ENCODE measurements at places on chromosomes 2 and 18.

DNA sequence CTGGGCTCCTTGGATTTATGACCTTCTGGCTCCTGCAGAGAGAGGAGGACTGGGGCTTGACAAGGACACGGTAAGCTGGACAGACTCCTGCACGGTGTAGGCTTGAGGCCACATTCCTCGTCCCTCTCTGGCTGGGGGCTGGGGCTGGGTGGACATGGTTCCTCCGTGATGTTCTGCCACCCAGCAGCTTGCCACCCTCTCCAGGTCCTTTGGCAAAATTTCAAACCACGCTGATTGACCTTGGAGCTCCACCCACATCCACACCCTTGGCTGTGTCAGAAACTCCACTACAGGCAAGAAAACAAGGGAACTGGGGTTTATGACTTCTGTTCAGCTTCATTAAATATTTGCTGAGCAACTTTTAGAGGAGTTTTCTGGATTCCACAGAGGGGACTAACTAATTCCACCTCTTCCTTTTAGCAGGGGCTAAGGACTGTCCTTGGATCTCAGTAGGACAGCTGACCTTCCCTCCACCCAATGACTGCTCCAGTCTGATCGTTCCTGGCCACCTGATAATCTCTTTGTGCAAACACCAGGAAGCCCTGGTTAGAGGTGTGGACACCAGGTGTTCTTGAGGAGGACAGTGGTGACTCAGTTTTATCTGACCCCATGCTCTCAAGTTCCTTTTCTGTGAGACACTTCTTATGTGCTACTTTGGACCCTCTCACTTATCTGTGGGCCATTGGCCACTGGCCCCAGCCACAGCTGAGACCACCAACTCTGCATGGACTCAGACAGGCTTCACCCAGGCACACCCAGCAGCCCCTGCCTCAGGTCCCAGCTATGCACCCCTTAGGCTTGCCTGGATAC lies 29.3 kb downstream of the GPR55 start:
- no peak for DNase-seq

GRCh38 chr2:99278793-99279291 lies 22.2 kb downstream of the LYG1 start:
- DNase-seq, result no peak

GRCh38 chr2:67834482-67834881 lies 228.3 kb downstream of the C1D start:
- DNase-seq, result no peak

DNA sequence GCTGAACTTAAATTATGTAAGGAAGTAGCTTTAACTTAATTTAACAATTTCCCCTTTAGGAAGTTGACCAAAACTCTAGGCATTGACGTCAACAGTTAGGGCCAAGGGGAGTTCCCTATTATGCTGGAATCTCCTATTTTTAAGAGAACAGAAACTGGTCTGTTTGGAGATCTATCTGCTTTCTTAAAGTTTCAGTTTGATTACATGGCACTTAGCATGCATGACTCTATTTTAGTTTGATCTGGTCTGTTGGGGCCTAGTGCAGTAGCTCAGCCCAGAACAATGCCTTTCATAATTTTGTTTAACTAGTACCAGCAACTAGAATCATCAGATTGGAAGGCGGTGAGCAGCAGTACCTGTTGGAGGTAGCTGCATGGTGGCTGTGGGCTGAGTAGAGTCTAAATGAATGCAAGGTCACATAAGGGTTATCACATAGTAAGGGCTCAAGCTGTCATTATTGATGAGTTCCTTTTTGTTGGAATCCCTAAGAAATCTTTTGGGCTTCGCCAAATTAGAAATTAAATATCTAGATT lies 60.5 kb upstream of the ZNG1B start:
- DNase-seq, result no peak

DNA sequence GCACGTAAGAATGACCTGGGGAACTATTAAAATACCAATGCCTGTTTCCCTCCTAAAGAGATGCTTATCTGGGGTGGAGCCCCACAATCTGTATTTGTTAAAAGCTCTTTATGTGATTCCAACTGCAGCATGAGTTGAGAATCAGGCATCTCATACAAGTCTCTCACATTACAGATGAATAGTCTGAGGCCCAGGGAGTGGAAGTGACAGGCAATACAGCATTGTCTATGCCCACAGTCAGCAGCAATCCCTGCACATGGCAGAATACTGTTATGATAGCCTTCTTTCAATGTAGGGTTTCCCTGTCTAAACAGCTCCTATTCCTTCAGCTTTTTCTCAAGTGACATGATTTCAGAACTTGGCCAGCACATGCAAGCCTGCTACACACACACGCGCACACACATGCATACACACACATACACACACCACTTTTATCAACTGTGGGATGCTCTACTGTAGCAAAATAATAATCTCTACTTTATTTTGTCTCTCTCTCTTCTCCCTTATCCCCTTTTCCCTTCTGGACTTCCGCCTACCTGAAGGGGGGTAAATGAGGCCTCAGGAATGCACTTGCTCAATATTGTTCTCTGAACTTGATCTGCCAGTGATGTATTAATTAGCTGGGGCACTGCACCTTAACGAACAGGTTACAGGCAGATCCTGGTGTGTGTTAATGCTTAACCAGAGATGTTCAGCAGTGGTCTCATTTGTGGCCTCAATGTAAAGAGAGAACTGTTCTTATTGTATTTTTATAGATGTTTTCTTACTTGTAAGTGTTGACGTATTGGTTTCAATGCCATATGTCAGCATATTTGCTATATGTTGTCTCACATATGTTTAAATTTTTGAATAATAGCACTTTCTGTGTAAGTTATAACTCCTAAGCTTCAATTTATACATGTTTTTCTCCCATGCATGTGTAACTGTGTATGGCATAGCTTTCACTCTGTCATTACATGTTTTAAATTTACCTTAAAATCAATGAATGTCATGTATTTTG lies 116.0 kb downstream of the SETBP1 start:
- DNase-seq, result no peak

DNA sequence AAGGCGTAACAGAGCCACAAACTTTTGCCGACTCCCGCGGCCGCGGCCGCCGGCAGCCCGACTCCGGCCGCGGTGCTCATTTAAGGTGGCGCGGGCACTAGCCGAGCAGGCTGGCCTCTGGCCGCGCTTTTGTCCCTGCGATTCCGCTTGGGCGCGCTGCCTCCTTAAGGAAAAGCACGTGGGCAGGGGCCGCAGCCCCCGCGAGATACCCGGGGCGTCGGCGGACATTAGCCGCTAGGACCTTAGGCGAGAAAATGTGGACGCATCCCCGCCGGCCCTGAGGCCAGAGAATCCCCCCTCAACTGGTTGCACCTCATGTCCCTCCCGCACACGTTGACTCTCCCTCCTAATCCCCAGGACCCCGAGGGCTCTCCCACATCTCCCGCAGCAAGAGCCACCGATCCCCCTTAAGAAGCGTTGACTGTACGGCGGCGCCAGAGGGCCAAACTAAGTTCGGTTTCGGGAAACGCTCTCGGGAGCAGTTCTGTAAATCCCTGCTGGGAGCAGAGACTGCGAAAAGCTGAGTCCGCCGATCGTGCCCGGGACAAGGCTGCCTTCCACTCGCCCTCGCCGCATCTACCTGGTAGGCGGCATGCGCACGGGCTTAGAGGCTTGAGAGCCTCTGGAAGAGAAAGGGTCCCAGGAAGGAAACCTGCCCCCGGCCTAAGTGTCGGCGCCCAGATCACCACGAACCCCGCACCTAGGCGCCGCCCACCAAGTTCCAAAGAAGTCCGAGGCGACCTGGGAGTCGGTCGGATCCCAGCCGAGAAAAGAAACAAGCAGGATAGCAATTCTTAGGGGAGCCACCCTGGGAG lies 1.8 kb upstream of the SATB2 start:
- peak; percentile 47 for DNase-seq

GRCh38 chr18:57789090-57789489 lies 14.0 kb downstream of the ATP8B1 start:
- DNase-seq, result no peak

- DNase-seq, result no peak
Observed at GRCh38 chr18:32355896-32356295, 114.8 kb downstream of the GAREM1 start.

GRCh38 chr2:8481463-8482009 lies 200.3 kb upstream of the ID2 start:
- DNase-seq, result no peak
